ENCODE measurements at places on chromosomes 11 and 22.

DNA sequence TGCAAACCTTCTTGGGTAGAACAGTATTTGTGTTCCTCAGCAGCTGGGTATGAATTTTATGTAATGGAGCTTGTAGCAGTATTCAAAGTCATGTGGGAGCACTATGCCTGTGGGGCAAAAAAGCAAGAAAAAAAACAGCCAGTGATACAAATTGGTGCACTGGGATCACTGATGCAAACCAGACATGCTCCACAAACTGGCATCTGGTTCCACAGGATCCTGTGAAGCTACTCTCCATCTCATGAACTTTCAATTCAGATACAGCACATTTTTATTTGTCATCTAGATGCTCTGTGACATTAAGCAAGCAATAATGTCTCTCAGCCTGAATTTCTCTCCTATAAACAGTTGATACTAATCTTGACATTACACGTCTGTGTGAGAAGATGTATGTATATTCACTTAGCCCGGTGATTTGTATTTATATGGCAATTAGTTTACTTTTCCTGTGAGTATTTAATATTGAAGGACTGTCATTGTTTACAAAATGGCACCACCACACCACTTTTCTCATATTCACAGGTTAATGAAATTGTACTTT is 208.5 kb upstream of the GRIA4 start:
- H3K27me3 ChIP-seq, result no peaks in the 10 kb centered on the region
- H3K4me1 ChIP-seq, result no peaks in the 10 kb centered on the region
- no peak overlapping the region for H3K4me3 ChIP-seq
- H3K27ac ChIP-seq, result no peak overlapping the region

GRCh38 chr11:71999362-71999761 is 653 bp downstream of the IL18BP start:
- H3K27me3 ChIP-seq, result no peaks in the 10 kb centered on the region
- peak overlapping the region; percentile 89 for H3K27ac ChIP-seq
- peak overlapping the region; percentile 53 for H3K4me3 ChIP-seq
- no peak for DNase-seq

GRCh38 chr11:128564642-128565245 is 22.6 kb downstream of the ETS1 start:
- peaks cover 7% of the 10 kb centered on the region for H3K4me1 ChIP-seq
- H3K27me3 ChIP-seq, result no peaks in the 10 kb centered on the region
- no peak for DNase-seq
- no peak overlapping the region for H3K4me3 ChIP-seq
- H3K27ac ChIP-seq, result no peak overlapping the region
- H3K36me3 ChIP-seq, result no peaks in the 10 kb centered on the region

GRCh38 chr11:92852946-92853345 is 116.5 kb upstream of the MTNR1B start:
- H3K27me3 ChIP-seq, result no peaks in the 10 kb centered on the region
- no peaks in the 10 kb centered on the region for H3K4me1 ChIP-seq
- DNase-seq, result no peak
- H3K27ac ChIP-seq, result no peak overlapping the region
- H3K4me3 ChIP-seq, result no peak overlapping the region

DNA sequence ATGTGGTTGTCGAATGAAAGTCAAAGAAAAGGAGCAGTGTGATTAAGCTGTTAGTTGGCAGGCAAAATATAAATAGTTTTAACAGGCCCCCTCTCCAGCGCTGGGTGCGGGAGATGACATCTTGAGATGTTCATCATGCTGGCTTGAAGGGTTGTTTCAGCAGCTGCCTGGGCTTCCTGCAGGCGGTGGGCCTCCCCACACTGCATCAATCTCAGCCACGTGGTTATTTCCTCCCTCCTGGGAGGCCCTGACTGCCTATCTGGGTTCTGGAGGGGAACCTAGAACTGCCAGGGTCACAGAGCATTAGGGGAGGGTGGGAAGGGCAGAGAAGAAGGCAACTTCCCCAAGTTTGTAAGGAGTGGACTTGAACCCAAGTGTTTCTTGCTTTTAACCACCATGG is 173.3 kb upstream of the SYT13 start:
- no peaks in the 10 kb centered on the region for H3K4me1 ChIP-seq
- no peak overlapping the region for H3K4me3 ChIP-seq
- H3K27me3 ChIP-seq, result no peaks in the 10 kb centered on the region
- H3K36me3 ChIP-seq, result no peaks in the 10 kb centered on the region

- peaks cover 4% of the 10 kb centered on the region for H3K27me3 ChIP-seq
- no peak overlapping the region for H3K4me3 ChIP-seq
- DNase-seq, result no peak
- no peak overlapping the region for H3K27ac ChIP-seq
- H3K4me1 ChIP-seq, result peaks cover 19% of the 10 kb centered on the region
- H3K36me3 ChIP-seq, result peaks cover 2% of the 10 kb centered on the region
Measured at GRCh38 chr11:72236774-72237111, 7.2 kb downstream of the PHOX2A start.
